ENCODE measurements at places on chromosomes 2 and 18.

GRCh38 chr2:240056678-240057077 lies 3.4 kb upstream of the OR6B3 start:
- no peak for DNase-seq

GRCh38 chr2:178193823-178194599 lies at the start of gene OSBPL6:
TSS of gene OSBPL6 (plus strand) at chr2:178194512. CDS start at chr2:178306185, 111,673 bp downstream.
- DNase-seq = peak; percentile 91

DNA sequence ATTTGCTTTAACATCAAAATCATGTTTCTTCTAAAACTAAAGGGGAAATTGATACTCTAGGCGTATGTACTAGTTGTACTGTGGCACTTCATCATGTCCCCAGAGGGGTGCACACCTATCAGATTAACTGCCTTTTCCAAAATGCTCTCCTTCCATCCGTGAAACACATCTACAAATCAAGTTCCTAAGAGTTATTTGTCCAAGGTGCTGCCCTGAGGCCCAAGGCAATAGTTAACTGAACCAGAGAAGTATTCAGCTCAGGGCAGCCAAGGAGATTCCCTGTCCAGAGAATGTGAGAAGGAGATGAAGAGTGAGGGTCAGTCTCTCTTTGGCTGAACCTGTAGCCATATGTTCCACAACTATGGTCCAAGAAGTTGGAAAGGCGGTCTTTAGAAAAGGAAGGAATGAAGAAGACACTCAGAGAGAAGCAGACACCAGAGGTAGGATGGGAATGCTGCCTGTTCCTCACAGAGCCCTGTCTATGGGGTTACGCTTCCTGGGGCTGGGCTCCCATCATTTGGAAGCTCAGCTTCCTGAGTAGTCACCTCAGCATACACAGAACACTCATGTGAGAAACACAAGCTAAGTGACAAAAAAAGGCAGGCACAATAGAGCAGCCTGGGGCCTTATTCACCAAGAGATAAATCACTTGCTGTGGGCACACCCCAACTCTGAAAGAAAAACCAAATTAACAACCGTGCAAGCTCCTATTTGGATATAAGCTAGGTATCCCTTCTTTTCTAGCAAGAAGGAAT lies 55.6 kb downstream of the ANKRD44 start:
- no peak for DNase-seq

- DNase-seq = no peak
Measured at GRCh38 chr2:62472312-62472711, 33.7 kb downstream of the TMEM17 start.

DNA sequence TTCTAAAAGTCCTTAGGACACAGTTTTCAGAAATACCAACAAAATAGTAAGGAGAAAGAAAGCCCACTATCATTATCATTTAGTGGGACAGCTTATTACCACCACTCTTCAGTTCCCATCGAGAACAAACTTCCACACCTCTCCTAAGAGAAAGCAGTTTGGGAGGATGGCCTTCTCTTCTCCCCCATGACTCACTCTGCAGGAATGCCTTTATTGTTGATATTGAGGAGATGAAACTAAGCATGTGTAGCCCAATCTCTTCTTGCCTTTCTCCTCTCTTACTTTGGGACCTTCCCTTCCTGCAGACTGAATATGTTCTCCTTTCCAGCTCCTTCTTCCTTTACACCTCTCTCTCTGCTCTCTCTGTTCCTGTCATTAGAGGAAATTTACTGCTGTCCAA lies 30.0 kb upstream of the ERMN start:
- no peak for DNase-seq

DNA sequence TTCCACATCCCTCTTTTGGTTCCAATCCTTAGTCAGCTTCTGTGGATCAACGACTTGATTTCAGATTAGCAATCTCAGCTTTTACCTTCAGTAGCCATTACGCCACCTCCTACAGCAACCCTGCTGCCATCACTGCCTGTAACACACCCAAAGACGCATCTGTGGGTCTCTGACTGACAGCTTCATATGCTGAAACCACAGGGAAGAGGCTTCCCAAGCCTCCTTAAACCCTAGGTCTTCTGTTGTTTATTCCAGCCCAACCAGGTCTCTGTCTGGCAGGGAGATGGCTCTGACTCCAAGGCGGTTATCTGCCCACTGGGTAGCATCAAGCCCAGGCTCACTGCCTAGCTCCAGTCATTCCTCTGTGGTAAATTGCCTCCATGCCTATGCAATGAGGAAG lies 28.6 kb upstream of the TRIB2 start:
- DNase-seq = no peak

DNA sequence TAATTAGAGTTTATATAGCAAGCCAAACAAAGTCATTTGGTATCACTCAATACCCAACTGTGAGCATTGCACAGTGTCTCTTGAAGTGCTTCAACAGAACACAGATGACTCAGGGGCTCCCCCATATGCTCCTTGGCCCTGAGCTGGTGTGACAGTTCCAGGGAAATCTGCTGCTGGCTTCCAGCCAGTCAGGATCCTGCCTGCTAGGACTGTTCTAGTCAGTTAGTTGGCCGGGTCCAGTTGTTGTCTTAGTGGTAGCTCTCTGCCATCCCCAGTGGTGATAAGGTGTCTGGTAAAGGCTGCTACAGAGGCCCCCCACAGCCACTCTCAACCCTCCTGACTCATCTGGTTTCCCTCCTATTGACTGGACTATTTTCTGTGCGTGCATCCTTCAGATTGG lies 100.3 kb downstream of the IRS1 start:
- no peak for DNase-seq

- no peak for DNase-seq
Measured at GRCh38 chr2:241269707-241270520, 45.6 kb downstream of the HDLBP start.

DNA sequence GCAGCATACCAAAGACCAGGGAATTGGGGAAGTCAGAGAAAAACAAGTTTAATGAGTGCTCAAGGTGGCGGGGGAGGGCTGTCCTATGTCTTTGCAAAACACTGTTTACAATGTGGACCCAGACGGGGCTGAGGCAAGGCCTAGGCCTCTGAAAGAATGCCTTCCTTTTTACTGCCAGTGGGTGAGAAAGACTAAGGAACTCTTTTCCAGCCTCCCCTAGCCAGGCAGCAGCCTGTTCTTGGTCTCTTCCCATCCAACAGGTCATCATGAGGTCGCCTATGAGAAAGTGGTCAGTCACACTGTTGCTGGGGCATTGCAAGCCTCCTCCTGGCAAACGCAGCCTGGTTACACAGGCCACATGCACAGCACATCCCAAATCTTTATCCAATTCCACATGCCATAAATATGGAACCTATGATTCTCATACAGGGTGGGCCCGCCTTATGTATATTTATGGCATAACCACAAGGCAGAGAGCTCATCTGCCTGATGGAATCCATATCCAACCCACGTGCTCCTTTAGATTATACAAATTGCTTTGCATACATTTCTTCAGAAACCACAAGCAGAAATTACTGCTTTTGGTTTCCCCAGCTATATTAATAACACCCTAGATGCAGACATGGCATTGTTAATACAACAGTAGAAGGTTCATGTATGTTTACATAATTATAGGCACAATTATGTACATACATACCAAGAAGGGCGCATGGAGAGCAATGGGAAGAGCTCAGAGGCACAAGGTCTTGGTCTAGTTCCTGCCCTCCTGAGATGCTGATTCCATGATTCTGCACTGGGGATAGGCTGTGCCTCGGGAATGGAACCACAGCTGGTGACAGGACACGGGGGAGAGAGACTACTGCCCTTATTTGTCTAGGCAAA lies 48.6 kb downstream of the NRP2 start:
- peak; percentile 58 for DNase-seq

DNA sequence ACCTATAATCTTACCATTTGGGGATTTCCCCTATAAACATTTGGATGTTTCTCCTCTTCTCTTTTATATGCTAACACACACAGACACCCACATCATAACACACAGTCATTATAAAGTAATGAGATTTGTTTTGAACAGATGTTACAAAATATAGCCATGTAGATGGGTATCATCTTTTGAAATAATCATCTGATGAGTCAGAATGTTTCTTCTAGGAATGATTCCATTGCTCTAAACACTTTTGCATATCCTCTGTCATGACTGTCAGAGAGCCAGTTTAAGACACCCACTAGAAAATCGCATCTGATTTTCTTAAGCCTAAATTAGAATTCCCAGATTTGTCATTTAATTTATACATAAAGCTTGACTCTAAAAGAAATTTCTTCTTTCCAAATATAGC lies 442.6 kb downstream of the CMPK2 start:
- no peak for DNase-seq

GRCh38 chr2:5562426-5562825 lies 129.8 kb upstream of the SOX11 start:
- DNase-seq = no peak

GRCh38 chr2:178574789-178575188 lies 94.5 kb downstream of the PLEKHA3 start:
- DNase-seq = no peak

DNA sequence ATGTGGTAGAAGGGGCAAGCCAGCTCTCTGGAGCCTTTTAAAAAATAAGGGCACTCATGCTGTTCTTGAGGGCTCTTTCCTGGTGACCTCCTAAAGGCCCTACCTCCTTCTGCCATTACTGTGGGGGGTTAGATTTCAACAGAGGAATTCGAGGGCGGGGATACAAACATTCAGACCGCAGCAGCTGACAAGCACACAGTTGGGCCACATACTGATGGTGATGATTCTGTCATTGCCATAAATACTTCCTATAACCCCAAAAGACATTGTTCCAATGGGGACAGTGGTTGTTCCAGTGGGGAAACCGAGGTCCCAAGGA lies 67.0 kb downstream of the TSHZ1 start:
- no peak for DNase-seq

DNA sequence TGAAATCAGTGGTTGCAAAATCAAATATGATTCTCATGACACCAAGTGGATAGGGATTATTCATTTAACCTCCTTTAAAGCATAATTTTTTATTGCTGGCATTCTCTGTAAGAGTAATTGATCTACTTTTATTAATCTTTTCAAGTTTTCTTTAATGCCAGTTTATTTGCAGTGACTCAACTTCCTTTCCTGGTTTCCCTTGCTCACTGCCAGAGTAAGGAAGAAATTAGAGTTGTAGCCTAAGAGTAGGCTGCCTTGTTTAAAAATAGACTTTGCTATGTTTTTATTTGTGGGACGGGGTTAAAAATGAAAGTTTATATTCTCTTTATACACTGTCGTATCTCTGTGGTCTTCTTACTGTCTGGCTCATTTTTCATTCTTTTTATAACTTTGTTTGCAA lies 148.6 kb downstream of the WDR7 start:
- DNase-seq = no peak

DNA sequence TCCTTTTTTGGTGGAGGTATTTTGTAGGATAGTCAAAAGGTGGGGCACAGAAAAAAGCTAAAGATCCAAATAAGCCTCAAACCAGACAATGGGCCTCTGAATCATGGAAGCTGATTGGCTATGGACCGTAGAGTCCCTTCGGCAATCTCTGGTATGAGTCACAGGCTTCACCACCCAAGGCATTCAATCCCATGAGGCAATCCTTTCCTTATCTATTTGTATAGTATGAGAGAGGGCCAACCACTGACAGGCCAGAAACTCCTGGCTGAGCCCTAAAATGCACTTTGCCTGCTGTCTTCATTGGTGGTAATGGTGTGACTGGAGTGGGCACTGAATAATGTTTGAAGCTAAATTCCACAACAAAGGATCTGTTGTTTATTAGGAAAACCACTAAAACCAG lies 38.7 kb upstream of the MEX3C start:
- DNase-seq = no peak

DNA sequence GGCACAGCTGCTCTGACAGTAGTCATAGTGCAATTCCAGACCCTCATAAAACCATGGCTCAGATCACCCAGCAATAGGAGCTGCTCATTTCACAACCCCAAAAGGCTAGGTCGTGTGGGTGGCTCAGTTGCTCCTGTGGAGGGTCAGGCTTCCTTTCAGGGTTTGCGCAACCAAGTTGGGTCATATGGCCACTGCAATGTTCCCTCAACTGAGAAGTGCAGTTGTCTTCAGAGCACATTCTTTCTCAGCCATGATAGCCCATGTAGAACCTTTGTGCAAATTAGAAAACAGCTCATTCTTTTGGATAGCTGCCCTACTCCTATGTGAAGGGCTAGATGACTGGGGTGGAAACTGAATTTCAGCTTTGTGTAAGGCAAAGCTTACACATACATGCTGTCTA lies 3.2 kb downstream of the SERPINB13 start:
- DNase-seq = peak; percentile 93

DNA sequence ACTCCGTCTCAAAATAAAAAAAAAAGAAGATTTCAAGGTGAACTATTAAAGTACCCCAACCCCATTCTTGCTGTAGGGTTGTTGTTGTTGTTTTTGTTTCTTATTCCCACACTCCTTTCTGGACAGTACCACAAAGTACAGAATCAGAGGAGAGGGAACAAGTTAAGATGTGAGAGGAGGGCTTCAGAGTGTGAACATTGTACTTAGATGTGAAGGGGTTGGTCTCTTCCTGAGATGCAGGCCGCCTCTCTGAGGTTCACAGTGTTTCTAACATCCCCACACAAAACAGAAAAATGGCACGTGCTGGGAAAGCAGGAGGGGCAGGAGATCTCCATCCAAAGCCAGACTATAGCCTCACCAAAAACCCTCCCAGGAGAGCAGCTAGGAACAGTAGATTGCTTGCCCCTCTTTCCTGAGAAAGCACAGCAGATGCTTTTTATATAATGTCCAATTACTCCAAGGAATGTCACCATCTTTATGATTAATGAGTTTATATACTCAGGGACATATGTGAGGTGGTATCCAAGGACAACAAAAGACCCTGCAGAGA lies 22.6 kb downstream of the ADD2 start:
- DNase-seq = no peak

GRCh38 chr2:216908300-216908699 lies 48.4 kb upstream of the TNP1 start:
- DNase-seq = no peak

GRCh38 chr2:104408266-104408665 lies 445.6 kb upstream of the POU3F3 start:
- DNase-seq = no peak
